ENCODE measurements at places on chromosomes 16 and 17. TPM values are rescaled to one million over a fixed set of nuclear protein-coding genes. Genes with fewer than 3 reads are reported as not detected.

Gene FOXL1
- not detected for total RNA-seq

Gene LRRC45
- total RNA-seq = 40.4 TPM

Gene CCL3
- total RNA-seq = not detected

Gene C17orf107
- total RNA-seq = not detected

DNA sequence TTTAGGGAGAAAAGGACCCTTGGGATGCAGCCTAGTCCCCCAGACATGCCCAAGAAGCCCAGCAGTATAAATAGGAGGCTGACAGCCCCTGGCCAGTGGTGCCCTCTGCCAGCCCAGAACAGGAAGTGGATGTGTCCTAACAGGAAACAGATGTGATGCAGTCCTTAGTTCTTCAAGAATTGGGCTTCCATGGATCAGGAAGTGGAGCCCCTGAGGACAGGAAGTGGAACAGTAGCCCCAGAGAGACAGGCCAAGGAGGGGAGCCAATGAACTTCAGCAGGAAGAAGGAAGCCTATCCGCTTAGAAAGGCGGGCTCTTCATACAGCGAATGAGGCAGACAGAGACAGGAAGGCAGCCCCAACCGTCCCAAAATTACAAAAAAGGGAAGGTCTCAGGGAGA lies 7.2 kb downstream of the CTF1 start:
- no peak for DNase-seq

DNA sequence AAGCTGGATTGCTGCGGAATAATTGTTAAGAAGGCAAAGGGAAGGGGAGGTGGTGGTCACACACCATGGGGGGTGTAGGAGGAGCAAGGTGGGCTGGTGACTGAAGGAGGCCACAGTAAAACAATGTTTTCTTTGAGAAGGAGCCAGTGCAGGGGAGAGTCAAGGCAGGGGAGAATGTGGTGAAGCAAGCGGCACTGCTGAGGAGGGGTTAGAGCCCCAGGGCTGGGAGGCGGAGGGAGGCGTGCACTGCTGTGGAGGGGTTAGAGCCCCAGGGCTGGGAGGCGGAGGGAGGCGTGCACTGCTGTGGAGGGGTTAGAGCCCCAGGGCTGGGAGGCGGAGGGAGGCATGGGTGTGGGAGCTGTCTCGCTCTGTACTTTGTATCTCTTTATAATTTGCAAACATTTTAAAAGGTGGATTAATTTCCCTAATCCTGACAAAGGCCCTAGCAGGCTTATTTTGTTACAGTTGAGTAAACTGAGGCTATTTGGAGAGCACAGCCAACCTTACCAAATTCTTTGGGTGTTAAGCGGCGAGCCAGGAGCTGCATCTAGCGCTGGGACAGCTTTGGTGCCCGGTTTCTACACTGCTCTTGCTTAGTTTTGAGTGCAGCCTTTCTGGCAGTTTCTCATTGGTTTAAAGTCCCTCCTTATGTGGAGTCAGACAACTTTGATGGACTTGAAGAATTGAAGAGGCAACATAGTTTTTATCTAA lies 20.9 kb downstream of the RPTOR start:
- no peak for DNase-seq

- DNase-seq = no peak
Observed at GRCh38 chr17:8222380-8222629, 11.9 kb upstream of the AURKB start.

DNA sequence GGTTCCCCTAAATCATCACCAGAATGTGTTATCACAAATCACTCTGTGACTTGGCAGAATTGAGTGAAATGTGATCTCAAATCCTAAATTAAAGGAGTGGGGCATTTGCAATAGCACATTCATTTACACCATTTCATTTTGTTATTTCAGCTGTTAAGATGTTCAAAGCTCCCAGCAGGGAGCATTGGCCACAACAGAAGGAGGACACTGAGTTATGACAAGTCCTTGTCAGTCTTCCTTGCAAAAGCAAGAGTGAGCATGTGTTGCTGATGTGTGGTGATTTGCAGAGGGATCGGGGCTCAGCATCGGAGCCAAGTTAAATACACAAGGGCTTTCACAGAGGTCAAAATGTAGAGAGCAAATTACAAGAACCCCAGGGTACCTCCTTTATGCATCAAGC lies 372.2 kb upstream of the CDH5 start:
- no peak for DNase-seq

GRCh38 chr16:52372313-52372712 lies 174.6 kb downstream of the TOX3 start:
- no peak for DNase-seq

- no peak for DNase-seq
Observed at GRCh38 chr16:87032554-87032953, 284.6 kb downstream of the C16orf95 start.

DNA sequence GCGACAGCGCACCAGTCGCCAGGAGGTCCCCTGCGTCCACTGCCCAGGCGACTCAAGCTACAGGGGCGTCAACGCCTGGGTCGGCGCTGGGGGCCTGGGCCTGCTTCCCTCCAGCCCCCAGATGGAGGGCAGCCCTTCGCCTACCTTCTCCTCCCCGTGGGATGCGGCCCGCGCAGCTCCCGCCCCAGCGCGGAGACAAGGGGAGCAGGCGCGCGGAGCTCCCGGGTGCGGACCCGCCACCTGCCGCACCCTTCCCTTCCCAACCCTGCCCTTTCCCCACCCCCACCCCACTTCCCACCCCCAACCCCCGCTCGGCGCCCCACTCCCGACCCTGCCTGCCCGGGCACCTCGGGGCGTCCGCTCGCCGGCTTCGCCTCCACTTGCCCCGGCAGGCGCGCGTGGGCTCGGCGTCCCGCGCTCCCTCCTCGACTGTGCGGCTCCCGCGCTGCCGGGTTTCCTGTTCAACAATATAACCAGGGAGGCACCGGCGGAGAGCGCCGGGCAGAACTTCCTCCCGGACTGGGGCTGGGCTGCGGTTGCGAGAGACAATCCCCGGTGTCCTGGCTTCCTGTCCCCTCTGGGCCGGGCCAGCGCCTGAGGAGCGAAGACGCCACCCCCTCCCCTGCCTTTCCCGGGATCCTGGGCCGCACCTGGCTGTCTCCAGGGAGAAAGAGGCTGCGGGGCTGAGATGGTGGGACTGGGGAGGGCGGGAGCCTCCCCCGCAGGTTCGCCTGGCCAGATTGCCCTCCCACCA lies at the start of gene ARHGAP27:
ARHGAP27 (minus strand) TSS at position 466 of the 754 bp plus-strand sequence. CDS start 2,591 bp downstream, outside the sequence.
- no peak for DNase-seq

GRCh38 chr17:2872282-2872681 lies 76.0 kb downstream of the RAP1GAP2 start:
- no peak for DNase-seq

DNA sequence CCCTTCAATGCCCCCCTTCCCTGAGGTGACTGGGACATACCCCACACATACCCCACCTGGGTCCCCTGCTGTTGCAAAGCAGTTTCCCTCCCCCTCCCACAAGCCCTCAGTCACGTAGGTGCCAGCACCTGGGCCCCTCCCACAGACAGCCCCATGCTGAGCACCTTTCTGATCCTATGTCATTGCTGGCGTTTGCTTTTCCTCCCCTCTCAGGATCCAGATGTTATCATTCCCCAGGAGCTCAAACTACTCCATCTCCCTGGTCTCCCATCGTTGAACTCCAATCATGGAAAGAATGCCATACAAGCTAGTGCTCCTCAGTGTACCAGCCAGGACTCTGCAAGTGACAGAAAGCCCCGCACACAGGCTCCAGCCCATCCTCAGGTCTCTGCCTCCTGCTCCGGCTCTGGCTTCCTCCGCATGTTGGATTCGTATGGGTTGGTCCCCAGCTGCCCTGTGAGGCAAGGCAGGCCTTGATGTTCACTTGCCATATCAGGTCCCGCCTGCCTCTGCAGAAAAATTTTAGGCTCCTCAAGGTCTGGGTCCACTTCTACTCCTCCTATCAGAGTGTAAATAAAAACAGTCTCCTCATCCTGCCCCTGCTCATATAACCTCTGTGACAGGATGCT lies 31.4 kb upstream of the MED9 start:
- no peak for DNase-seq

Measured in SK-MEL-5 (cell line).